ENCODE measurements at places on chromosomes 1 and 21.

DNA sequence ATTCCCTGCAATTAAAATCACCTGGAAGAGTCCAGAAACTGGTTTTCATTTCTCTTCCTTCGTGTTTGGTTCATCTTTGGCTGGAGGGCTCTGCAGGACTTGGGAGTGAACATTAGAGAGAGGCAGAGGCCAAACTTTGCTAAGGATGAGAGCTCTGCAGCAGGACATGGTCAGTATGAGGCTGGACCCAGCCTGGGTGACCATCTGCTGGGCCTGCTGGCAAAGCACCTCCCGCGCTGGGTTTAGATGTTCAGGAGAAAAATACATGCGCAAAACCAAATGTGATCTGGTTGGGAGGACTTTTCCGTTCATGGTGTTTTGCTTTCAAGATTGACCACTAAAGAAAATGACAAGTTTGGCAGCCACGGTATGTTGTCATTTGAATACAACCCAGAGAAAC is 15.9 kb downstream of the KAZN start:
- no peak for DNase-seq

DNA sequence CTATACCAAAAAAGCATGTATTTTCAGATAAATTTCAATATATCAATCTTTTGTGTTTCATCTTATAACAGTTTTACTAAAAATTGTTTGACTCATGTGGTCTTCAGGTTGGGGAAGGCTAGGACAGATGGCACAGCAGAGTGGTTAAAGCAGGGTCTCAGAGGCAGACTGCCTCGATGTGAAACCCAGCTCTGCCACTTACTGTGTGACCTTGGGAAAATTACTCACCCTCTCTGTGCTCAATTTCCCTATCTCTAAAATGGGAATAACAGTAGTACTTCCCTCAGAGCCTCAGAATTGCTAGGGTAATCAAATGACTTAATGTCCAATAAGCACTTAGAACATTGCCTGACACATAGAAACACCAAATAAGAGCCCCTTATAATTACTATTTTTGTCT is 262.1 kb upstream of the FMN2 start:
- no peak for DNase-seq

GRCh38 chr1:226327761-226328162 is 18.8 kb upstream of the LIN9 start:
- DNase-seq, result no peak

DNA sequence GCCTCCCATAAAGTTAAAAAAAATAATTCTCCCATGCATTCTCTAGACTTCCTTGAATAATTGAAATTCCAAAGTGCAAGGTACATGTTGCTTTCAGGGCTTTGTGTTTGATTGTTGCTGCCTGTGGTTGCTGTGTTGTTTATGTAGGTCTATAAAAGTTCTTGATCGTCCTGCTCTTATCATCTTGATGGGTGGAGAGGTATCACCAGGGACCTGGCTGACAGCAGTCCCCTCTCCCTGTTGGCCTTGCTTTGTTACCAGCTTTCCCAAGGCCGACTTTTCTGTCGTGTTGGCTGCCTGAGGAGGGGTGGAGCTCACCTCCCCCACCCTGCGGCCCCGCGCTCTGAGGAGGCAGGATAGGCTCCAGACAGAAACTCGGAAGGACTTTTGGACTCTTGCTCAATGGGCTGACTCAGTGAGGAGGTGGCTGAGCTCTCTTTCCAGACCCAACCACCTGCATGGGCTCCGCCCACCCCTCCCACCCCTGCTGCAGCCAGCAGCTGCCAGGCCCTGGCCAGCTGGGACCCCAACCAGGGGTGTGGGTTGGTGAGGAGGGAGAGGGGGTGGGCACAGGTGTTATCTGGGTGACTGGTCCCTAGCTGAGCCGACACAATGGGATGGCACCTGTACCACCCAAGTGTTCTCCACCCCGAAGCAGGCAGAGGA is 2.0 kb downstream of the INAVA start:
- DNase-seq, result no peak

GRCh38 chr1:39526466-39527189 is 35.2 kb downstream of the BMP8A start:
- DNase-seq, result no peak

DNA sequence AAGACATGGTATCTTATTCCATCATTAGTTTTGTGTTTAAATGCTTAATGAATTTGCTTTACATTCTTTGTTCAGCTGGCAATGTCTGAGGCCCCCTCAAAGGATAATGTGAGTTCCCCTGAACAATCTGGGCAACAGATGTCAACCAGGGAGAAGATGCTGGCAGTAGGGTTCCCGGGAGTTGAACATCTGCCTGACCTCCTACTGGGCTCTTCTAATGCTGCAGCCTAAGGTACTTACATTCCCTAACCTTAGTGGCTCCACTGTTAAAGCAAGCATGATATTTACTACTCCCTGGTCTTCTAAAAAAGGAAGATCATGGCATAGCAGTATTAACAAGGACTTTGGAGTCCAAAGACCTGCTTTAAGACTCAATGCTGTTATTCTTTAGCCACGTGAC is 574.9 kb upstream of the NR5A2 start:
- DNase-seq, result no peak

Data from activated T-helper 9 cell treated with anti-CD3 and anti-CD28 coated beads, Interleukin-2, amount 50 U/mL, for 16 hours (primary cell).